ENCODE measurements at places on chromosomes 3 and 15.

DNA sequence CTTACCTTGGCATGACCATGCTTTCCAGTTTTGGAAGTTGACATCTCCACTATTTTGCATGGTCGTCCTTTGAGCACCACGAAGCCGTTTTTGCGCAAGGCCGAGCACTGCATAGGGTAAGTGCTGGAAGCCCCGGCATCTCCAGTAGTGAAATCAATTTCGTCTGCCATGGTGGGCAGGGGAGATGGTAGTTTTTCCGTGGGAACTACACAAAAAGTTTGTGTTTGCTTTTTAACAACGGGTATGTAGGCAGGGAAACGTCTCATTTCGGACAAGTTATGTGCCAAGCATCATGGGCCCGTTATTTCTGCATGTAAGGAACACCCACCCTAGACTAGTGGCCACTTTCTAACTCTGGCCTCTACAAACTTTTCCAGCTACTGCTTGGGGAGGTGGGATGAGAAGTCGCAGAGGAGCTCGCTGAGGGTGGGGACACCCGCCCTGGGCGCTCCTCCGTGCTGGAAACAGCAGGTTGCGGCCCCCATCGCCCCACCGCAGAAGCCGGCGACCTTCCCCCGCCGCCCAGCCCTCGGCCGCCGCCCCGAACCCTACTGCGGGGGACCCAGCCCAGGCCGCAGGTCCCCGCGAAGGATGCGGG lies 701 bp downstream of the EIF5A2 start:
- DNase-seq: no peak

- peak; percentile 8 for DNase-seq
These were observed 50.3 kb upstream of the ACTL6A start for GRCh38 chr3:179512378-179512777.

- DNase-seq: no peak
These were observed 31.6 kb upstream of the LRRC3B start for GRCh38 chr3:26590919-26591484.

DNA sequence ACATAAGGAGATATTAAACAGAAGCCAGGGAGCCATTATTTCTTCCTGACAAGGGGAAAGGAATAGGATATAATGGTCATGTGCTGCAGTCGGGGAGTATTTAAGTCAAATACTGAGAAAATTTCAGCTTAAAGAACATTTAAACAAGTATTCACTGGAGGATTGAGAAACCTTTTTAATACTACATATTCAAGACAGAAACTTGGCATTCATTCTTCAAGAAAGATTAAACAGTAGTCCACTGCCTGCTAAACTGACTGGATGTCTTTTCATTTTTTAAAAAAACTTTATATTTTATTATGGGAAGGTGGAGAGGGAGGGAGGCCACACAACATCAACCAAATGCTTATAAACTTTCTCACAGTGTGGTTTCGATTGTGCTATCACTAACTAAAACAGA lies 107.4 kb upstream of the CBLB start:
- no peak for DNase-seq

DNA sequence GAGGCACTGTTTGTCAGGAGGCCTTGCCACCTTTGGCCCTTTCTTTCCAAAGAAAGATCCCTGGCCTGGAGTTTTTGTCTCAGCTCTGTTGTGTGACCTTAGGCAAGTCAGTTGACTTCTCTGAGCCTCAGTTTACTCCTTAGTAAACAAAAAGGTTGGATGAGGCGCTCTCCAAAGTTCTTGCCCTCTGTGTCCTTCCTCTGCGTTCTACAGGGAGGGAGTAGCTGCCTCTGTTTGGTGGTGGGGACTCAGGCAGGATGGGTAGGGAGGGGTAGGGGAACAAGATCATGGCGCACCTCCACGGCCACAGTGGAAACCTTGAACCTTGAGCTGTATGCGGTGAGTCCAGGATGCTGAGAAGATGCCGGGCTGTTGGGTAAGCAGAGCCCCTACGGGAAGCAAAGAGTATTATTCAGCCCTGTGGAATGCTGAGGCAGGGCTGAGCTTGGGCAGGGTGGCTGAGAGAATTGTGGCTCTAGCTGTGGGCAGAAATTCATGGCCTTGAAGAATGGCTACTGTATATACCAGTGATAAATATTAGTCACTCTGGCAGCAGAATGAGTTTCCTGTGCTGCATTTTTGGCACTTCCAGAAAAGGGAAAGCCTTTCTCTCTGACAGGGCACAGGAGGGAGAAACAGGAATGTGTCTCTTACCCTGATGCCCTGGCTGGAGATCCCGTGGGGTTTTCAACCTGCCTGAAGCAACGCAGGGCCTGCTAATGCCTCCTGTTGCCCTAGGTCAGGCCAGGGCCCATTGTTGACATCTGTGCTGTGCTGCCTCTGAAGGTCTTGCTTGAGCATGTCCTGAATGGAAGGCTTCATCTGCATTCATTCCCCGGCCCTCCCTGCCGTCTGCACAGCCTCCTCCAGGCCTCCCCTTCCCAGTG lies 39.9 kb downstream of the SMAD3 start:
- no peak for DNase-seq

DNA sequence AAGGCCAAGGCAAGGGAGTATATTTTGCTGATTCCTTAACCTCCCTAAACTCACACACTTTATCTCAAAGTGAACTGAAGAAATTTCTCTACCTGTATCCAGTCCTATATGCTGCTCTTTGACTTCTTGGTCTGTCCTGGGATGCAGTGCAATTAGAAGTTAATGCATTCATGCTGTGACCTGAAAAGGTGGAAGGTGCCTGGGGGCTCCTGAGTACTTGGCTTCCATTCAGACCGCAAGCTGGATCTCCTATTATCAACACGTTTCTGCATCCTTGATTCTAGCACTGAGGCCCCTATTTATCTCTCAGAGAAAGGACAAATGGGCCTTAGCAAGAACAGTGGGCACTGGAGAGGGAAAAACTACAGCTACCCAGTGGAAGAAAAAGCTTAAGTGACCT lies 17.7 kb upstream of the CADPS start:
- DNase-seq: no peak

DNA sequence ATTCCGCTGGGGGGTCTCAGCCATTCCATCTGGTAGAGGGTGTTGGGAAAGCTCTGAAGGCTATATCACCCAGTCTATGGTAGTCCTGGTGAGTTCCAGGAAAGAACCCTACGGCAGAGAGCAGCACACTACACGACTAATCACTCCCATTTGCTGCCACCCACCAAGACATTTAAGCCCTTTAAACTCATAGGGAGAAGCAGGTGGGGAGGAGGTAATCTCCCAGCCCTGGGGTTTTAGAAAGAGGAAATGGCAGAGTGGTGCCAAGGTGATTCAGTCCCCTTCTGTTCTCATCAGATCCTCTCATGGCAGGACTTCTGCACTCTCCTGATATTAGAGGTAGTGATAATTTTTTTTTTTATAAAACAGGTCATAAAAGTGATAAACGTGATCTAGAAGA lies 10.6 kb upstream of the VWA5B2 start:
- no peak for DNase-seq

- no peak for DNase-seq
These were observed 8.7 kb downstream of the BTD start for GRCh38 chr3:15610082-15610759.

DNA sequence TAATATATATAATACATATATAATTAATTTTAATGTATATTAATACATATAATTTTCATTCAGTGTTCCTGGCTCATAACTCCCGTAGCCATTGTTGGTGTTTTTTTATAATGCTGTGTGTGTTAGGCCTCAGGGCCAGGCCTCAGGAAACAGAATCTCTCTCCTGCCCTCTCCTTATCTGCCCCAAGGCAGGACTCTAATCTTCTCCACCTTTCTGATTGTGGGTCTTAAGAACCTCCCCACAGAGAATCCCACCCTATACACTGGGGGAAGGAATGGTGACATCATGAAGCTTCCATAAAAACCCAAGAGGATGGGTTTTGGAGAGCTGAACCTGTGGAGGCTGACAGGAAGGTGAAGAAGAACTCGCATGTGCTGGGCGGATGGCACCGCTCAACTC lies 4.0 kb upstream of the FMN1 start:
- no peak for DNase-seq

DNA sequence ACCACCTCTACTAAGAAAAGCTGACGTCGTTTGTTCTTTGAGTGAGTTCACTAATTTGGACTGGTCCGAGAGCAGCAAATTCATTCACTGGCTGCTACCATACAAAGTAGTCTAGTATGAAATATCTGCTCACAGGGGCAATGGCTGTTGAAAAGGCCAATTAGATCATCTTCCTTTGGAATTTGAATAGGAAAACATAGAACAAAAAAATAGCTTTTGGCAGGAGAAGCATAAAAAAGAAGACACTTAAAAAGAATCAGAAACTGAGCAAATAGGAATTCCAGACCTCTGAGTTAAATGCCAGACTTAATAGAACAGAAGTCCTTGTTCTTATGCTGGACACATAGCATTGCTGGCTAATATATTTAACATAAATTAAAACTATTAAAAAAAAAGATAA lies 159.3 kb downstream of the IL1RAP start:
- DNase-seq: no peak

DNA sequence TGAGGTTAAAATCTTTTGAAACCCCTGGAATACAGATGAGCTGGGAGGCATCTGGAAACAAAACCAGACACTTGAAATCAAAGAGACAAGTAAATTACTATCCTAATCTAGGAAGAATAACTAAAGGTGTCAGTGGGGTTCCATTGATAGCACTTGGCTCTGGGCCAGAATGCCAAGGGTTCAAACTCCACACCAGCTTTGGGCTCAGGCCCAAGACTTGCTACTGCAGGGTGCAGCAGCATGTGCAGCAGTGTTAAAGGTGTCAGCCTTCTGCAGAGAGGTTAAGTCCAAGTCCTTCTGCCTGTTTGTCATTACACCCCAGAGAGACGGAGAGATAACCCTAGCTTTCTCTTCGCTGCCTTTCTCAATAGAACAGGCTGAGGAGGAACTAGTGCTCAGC lies 273.9 kb downstream of the TIGIT start:
- no peak for DNase-seq

DNA sequence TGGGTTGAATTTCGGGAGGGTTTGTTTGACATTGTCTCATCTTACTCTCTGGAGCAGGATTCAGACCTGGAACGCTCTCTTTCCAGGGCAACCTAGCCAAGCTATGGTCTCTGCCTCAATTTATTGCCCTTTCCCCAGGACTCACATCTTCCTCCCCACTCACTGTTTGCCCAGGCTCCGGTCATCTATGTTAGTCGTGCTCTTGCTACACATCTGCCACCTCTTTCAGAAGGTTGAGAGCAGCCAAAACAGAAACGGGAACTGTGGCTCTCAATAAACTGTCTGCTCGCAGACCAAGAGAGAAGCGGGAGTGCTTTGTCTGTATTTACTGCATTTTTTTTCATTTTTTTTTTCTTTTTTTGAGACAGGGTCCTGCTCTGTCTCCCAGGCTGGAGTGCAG lies 81.6 kb downstream of the ST6GAL1 start:
- DNase-seq: no peak

DNA sequence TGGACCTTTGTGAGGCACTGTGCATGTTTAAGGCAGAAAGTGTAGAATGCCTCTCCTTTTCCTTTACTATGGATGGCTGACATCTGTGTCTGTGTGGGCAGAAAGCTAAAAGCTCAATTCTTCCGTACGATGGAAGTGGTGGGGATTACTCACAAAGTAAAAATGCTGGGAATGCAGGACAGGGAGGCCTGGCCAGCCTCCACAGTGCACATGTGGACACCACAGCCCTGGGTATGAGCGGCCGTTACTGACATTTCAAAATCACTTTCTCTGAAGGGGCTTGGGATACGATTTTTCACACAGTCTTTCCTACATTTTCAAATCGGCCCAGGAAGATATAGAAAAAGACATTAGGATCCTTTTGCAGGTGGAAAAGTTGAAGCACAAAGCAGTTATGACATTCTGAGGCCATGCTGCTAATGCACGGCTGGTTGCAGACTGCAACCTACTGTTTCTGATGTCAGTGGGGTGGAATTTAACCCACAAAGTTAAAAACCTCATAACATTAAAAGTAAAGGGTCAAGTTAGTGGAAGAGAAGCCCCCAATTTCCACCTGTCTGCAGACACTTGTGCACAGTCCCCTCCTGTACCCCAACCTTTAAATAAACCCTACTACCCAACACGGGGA lies 27.9 kb downstream of the EHD4 start:
- DNase-seq: no peak

DNA sequence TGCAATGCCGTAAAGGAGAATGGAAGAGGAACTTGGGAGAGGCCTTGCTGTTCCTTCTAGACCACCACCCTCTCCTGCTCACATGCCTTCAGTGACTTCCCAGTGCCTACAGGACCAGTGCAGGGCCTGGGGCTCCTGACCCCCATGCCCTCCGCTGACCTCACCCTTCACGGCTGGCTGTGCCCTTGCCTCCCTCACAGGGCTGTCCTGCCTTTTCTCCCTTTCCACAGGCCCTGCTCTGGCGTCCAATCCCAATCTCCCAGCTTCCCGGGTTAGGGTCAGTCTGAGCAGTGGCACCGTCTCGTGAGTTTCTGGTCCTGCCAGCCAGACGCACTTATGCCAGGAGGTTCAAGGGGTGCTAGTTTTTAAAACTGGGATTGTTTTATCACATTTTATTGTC lies 110.4 kb downstream of the WNT7A start:
- no peak for DNase-seq
